Dorsolateral prefrontal cortex (tissue), 122 donors: ENCODE measurements at places on chromosomes 11 and 22. TPM values are rescaled to one million over a fixed set of nuclear protein-coding genes. Genes with fewer than 3 reads are reported as not detected.

DNA sequence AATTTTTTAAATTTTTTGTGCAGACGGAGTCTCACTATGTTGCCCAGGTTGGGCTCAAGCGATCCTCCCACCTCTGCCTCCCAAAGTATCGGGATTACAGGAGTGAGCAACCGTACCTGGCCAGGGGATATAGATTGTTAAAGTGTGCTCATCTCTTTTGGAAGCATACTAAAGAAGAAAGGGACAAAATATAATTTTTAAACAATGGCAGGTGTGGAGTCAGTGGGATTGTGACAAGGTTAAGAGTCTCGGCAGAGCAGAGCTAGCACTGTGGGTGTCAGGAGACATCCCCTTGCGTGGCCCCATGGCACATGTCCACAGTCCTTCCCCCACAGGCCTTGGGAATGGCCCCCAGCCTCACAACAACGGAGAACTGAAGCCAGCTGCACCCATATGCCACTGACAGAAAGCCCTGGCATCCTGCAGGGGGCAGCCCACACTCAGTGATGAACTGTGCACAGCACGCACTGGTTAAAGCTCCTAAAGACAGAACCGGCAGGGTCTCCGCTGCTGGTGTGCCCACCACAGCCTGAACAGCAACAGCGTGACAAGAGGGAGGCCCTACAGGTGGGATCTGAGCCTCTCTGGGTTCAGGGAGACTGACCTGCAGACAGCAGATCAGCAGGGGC lies 29.9 kb downstream of the SERPIND1 start:
- peak; percentile 61 for DNase-seq

Gene HTR3B
- total RNA-seq: 8.3 TPM

GRCh38 chr11:117631336-117632140 lies 165.5 kb downstream of the DSCAML1 start:
- no peak for DNase-seq

- DNase-seq: peak; percentile 79
These were observed 2.5 kb upstream of the NPAS4 start for GRCh38 chr11:66418168-66418985.

GRCh38 chr11:27293515-27294417 lies 69.2 kb downstream of the CCDC34 start:
- no peak for DNase-seq

Gene SCGB1D2
- not detected for total RNA-seq

DNA sequence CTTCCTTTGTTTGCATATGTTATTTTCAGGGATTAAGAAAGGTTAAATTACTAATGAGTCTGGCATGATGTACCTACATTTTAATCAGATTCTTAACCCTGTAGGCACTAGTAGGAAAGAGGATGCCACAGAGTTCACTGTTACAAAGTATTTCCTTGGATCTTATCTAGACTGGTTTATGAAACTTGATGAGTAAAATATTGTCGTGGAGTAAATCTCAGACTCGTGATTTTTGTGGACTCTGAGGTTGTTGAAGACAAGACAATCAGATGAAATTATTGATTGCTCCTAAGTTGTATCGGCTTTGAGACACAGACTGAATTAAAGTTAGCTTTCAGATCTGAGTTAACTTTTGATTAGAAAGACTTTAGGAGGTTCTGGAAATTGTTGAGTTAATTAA lies 6.0 kb downstream of the KMT2A start:
- no peak for DNase-seq

DNA sequence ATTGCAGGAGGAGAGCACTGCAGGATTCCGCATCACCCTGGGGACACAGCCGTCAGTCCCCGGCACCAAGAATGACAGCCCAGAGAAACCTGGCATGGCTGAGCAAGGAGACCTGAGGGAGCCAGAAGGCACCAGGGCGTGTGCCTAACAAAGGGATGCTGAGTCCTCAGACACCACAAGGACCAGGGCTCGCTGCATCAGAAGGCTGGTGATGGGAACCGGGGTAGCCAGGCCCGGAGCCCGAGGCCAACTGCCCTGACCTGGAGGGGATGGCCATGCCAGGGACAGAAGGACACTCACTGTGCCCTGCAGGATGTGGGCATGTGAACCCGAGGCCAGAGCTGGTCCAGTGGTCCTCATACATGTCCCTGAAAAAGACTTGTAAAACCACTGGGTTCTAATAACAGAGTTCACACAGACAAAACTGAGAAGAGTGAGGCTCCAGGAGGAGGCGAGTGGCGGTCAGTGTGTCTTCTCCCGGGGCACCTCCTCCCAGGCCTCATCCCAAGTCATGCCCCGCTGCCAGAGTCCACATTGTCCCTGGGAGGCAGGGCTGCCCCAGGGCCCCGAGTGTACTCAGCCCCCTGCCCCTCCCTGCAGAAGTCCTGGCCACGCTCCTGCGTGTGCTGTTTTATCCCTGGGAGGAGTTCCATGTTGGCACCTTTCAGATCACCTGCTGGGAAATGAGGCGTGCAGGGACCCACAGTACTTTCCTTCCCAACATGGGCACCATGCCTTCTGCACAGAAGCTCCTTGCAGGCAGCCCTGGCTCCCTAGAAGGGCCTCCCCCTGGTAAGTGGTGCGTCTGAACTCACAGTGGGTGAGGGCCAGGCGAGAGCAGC lies 42.5 kb downstream of the TBX1 start:
- DNase-seq: no peak

Gene PKP3
- total RNA-seq: 3.5 TPM

DNA sequence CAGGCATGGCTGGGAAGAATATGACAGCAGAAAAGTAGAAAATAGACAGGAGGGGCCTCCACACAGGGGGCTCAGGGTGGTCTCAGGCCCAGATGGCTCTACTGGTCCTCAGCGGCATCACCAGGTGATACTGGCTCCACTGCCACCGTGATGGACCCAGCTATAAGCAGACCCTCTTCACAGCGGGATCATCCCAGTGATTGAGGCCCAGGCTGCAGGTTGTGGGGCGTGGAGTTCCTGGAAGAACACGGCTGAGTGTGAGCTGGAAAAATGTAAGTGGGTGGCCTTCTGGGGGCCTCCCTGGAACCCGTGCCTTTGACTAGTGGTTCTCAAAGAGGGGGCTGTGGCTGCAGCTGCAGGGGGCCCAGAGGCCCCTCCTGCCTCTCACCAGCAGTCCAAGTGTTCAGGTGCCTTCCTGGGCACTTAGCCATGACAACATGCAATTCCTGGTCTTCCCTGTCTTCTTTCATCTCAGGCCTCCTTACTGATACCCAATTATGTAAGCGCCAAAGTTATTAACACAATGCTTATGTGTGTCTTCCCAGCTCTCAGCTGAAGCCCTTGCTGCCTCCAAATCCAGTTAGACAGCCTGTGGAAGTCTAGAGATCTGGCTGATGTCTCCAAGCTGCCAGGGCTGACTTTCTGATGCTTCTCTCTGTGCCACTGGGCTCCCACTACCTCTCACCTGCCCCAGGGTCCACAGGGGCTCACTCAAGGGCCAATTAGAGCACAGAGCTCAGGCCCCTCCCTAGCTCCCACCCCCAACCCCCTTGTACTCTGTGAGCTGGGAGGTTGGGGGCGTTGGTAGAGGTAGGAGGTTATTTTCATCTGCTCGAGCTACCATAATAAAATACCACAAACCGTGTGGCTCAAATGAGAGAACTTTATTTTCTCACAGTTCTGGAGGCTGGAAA lies 110.1 kb upstream of the LMO1 start:
- no peak for DNase-seq

DNA sequence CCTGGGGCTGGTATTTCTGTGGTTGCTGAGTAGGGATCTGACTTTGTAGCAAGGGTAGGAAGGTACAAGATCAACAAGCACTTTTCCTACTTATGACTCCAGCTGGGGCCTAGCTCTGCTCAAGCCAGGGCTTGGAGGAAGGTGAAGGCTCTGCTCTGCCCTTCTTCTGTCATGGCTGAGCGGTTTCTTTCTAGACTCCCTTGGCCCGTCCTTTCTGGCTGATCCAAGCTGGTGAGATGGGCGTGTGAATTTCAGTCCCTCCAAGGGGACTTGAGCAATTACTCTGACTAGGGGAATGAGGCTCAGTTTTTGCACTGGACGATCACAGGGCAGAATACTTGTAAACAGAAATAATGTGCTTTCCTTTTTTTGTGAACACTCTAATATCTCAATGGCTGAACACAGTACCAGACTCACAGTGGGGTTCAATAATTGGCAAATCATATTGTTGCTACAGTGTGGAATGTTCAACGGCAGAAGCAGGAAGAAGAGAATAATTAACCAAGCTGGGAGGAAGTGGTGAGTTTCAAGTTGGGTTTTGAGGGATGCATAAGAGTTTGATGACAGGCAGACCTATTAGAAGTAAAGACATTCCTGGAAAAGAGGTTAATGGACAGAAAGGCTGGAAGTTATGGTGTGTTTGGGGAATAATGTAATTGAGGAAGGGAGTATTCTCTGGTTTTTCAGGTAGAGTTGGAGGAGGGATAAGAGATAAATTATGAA lies 507.6 kb downstream of the MIAT start:
- no peak for DNase-seq
